ENCODE measurements at places on chromosomes 5 and 9.

- DNase-seq: no peak
These were observed 54.8 kb downstream of the GLRA1 start for GRCh38 chr5:151869843-151870242.

GRCh38 chr5:133081703-133082102 is 29.9 kb downstream of the HSPA4 start:
- DNase-seq: no peak

DNA sequence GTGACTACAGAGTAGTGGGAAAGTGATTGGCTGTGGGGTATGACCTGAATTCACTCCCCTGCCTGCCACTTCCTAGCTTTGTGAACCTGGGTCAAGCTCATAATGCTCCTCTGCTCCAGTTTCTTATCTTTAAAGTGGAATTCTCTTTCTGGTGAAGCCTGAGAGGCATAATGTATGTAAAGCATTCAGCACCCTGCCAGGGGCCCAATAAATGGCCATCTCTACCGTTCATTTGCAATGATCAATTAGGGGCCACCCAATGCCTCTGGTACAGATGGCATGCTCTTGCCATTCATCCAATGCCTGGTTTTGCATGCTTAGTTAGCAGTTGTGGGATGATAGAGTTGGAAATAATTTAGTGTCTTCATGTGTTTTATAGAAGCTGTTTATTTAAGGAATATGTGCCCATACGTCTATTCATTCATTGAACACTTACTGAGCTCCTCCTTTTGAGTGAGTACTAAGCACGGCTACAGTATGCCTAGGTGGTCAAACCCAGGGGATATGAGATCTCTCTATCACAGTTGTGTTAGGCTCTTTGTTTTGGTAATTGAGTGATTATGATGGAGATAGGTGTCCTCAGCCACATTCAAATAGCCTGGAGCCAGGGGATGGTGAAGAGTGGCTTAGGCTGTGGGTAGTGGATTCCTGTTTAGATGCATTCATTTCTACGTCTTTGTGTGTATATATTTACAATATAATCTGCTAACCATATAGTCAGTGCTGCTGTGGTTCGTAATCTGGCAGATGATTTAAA is 15.3 kb downstream of the ZNF462 start:
- no peak for DNase-seq

- DNase-seq: peak; percentile 54
These were observed 113.5 kb upstream of the TNPO1 start for GRCh38 chr5:72702881-72703434.

DNA sequence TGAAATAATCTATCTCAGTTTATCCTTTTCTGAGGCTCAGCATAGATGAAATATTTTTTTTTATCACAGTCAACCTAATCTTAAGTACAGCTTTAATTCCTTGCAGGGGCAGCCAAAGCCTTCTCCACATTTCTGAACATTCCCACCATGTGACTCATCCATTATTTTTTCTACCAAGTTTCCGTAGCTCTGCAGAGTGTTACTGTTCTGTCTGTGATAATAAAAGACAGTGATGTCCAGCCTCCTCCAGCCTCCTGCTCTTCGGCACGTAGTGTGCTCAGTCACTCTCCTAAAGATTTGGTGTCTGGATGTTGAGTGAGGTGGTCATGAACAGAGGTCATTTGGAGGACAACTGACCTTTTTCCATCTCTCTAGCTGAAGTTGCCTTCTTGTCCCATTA is 338.1 kb upstream of the ADAMTS16 start:
- no peak for DNase-seq

GRCh38 chr9:97511655-97512427 is 10.4 kb downstream of the TMOD1 start:
- DNase-seq: no peak

GRCh38 chr5:106277540-106278096 is 1393.1 kb downstream of the EFNA5 start:
- no peak for DNase-seq

GRCh38 chr9:90919883-90920282 is 118.3 kb downstream of the SYK start:
- no peak for DNase-seq

DNA sequence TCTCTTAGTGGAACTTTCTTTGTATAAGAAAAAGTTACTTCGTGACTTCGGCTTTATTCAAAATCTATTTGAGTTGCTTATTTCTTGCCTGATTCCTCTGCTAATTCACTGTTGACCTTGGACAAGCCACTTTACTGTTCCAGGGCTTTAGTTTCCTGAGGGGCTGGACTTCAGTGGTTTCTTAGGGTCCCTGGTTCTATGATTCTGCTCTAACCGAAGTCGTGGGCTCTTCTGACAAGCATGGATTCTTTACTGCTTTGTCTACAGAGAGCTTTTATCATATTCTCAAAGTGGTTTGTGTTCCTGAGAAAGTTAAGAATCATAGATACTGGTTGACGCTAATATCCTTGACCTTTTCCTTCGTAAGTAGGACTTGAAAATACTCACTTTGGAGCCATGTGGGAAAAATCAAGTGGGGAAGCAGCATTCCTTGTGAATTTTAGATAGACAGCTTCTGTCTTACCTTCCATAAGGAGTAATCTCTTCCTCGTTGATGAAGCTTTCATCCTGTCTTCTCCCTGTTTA is 21.1 kb downstream of the EXOSC2 start:
- no peak for DNase-seq

DNA sequence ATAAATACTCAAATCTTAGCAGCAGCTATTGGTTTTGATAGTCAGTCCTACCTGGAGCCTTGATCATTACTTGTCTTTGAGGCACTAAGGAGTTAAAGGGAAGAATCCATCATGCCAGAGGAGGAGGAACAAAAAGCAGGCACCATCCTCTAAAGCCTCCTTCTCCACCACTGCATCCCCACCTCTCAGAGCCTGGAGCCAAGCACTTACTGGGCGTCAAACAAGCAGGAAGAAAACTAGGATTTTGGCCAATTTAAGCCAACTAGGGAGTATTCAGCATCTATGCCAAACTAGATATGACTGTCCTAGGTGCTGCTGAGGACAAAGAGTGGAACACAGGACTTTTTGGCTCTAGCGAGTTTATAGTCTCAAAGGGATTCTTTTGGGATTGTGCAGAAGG is 152.5 kb downstream of the PPP2R2B start:
- no peak for DNase-seq

GRCh38 chr5:11617080-11617479 is 287.2 kb downstream of the CTNND2 start:
- DNase-seq: no peak

DNA sequence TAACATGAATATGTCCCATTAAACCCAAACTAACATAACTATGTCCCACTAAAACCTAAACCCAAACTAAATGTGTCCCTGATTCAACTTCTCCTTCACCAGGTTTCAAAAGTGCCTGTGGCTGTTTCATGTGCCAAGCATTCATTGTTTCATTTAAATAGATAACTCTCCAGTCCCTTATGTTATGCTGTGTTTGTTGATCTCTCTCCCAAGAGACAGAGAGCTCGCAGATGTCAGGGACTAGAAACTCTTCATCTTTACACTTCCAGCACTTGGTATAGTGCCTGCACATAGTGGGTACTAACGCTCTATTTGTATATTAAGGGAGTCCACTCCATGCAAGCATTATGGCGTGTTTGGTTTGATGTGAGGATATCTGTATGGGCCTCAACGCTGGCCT is 118.0 kb downstream of the GPBP1 start:
- no peak for DNase-seq

DNA sequence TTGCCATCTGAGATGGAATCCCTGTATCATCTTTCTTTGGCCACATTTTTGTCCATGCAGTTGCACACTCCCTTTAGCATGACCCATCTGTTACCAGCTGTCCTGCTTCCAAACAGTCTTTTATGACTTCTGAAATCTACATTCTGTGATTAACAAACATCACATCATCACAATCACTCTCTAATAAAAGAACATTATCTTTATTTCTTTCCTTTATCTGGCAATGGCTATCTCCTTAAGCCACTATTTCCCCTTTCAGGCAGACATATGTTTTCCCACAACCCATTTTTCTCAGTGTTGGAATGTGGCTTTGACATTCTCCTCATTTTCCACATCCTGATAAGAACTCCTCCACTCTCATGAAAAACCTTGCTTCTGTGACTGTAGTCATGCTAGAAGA is 141.0 kb downstream of the ST8SIA4 start:
- no peak for DNase-seq

- no peak for DNase-seq
These were observed 529.7 kb upstream of the ZNF608 start for GRCh38 chr5:125276096-125276495.

DNA sequence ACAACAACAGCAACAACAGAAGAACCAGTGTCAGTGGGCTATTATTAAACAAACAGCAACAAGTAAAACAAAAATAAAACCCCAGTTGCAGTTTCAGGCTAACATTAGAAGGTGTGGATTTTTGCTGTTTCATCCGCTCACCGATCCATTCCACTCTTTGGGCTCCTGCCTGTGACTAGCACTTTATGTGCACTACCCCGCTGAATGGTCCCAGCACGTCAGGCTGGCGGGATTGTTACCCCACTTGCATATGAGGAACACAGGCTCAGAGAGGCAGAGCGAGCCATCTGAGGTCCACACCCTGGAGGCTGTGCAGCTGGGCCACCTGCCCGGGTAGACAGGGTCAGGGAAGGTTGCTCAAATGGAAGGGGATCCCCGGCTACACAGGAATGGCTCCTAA is 26.0 kb downstream of the NSG2 start:
- no peak for DNase-seq

DNA sequence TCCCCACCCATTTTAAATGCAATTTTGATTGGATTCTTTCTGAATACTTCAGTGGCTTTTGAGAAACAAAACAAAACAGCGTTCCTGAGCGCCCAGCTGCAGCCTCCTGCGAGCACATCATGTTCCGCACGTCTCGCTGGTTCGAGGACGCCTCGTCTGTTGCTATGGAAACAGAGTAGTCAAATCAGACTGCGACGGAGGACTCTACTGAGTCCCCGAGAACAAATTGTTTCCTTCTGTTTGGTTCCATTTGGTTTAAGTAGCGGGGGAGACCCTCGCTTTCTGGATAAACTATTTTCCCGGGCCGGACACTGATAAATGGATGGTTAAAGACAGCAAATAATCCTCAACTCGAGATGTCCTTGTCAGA is 69.0 kb downstream of the SLC28A3 start:
- peak; percentile 81 for DNase-seq

DNA sequence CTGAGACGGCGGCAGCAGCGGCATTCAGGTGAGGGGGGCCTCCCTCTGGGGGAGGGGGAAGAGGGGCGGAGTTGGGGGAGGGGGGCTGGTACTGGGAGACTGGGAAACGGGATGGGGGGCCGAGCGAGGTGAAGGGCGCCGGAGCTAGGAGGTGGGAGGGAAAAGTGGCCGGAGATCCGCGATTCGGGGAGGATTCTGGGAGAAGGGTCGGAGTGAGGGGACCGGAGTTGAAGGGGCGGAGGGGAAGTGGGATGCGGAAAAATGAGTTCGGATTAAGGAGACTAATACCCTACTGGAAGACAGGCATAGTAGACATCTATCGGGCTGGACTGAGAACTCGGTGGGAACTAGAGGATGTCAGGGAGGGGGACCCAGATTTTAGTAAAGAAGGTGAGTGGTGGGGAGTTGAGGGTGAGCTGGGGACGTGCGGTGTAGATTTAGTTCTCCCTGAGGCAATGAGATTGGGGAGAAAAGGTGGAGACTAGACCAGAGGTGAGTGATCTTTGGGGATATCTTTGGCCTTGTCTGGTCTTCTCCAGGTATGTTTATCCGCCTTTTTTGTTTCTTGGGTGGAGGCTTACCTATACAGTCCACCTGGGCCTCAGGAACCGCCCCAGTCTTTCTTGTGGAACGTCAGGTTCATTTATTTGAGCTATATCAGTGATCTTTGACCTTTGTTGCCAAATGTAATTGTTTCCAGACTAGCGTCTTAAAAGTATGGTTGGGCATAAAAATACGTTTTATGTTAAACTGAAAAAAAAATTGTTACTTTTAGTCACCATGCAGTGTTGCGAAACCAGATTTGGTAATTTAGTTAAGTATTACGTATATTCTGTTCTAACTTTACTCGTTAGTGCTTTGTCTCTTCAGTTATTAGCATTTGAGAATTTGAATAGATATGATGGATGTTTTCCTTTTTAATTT is 632 bp downstream of the UBAP1 start:
- DNase-seq: peak; percentile 71

DNA sequence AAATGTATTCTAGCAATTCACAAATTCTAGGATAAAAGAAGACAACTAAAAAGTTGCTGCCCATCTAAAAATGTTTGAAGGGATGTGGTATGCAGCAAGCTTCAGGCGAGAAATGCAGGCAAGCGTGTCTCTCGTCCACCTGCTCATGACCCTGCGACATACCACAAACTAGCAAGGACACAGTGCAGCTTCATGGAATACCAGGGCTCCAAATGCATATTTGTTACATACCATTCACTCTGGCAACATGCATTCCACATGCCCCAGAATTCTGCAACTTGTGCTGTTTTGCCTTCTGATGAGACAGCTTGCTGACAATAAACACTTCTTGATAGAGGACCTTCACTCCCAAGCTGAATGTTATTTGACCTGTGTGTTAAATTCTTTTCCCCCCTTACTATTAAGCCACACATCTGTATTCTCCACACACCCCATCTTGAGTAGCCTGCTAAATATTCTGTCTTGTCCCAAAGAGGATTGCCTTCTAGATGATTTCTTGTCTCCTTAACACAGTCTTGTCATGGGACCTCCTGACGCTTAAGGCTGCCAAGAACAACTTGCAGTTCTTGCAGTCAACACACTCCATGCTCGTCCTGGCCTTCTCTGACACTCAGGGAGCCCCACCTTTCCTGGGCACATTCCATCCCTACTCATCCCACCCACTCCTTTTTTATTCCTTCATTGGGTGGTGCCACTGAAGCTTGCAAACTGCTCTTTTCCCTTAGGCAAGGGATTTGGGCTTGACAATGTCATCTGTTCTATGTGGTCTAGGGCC is 340.5 kb downstream of the PIK3R1 start:
- no peak for DNase-seq

- DNase-seq: no peak
These were observed 19.9 kb upstream of the SUSD1 start for GRCh38 chr9:112194969-112195431.

GRCh38 chr5:57862942-57863341 is 380.3 kb upstream of the ACTBL2 start:
- DNase-seq: no peak

GRCh38 chr9:109953300-109953699 is 173.3 kb downstream of the PALM2AKAP2 start:
- DNase-seq: no peak

- no peak for DNase-seq
These were observed 228.5 kb downstream of the ENC1 start for GRCh38 chr5:74412066-74412465.

GRCh38 chr9:126973651-126974529 is 59.3 kb downstream of the RALGPS1 start:
- no peak for DNase-seq

GRCh38 chr5:141914199-141914743 is 9.4 kb upstream of the DELE1 start:
- peak; percentile 50 for DNase-seq

DNA sequence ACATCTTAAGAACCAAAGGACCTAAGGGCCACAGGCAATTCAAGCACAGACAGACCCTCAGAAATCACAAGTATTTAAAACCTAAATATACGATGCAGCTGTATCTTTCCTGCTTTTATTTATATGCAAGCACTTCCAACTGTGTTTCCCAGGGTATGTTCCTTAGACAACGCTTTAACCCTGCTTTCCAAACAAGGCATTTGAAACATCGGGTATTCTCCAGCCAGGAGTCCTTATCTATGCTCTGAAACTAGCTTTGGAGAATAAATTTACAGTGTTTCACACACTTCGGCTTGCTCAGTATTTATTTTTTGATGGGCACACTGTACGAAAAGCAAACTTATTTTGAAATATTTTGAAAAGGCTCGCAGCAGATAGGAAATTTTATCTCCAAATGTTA is 13.5 kb downstream of the NR6A1 start:
- DNase-seq: no peak

GRCh38 chr9:30970812-30971211 is 1413.6 kb upstream of the ACO1 start:
- no peak for DNase-seq

Data from foreskin fibroblast (primary cell).